Amniotic stem cell (primary cell): ENCODE measurements at places on chromosomes 12 and 14.
A peak's percentile ranks its signal among the peaks of the same experiment; 100 is the strongest.

DNA sequence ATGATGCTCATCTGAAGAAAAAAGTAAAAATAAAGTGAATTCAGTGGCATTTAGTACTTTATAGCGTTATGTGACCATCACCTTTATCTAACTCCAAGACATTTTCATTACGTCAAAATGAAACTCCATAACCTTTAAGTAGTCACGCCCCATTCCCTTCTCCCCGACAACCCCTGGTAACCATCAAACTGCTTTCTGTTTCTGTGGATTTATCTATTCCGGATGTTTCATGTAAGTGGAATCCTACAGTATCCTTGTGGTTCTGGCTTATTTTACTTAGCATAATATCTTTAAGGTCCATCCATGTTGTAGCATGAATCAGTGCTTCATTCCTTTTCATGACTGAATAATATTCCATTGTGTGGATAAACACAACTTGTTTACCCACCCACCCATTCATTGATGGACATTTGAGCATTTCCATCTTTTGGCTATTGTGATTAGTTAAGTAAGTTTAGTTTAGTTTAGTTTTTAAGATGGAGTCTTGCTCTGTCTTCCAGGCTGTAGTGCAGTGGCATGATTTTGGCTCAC is 18.5 kb upstream of the MAP1LC3B2 start:
- DNase-seq = no peak

- no peak for DNase-seq
Measured at GRCh38 chr12:131151558-131152345, 198.0 kb downstream of the ADGRD1 start.

GRCh38 chr14:65137648-65138307 is 35.5 kb upstream of the MAX start:
- DNase-seq = no peak

GRCh38 chr14:90740081-90740480 is 76.1 kb downstream of the TTC7B start:
- no peak for DNase-seq

DNA sequence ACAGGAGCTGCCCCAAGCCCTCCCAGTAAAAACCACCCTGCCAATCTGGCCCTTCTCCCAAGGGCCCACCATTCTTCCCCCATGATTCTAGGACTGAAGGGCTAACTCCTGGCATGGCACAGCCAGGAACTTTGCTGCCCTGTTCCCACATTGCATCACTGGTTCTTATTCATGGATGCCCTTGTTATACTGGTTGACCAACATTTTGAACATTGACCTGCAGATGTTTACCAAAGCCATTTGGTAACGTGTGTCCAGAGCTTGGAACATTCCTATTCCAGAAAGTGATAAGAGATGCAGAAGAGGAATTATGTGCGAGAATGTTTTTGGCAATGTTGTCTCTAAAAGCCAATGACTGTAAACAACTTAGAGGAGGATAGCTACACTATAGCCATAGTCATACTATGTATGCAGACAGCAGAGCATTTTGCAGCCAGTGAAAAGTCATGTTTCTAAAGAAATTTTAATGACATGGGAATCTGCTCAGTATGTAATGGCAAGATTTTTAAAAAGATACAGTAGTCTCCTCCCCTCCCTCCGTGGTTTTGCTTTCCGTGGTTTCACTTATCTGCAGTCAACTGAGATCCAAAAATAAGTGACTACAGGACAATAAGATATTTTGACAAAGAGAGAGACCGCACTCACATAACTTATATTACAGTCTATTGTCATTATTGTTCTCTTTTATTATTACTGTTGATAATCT is 108.8 kb downstream of the DAAM1 start:
- no peak for DNase-seq

DNA sequence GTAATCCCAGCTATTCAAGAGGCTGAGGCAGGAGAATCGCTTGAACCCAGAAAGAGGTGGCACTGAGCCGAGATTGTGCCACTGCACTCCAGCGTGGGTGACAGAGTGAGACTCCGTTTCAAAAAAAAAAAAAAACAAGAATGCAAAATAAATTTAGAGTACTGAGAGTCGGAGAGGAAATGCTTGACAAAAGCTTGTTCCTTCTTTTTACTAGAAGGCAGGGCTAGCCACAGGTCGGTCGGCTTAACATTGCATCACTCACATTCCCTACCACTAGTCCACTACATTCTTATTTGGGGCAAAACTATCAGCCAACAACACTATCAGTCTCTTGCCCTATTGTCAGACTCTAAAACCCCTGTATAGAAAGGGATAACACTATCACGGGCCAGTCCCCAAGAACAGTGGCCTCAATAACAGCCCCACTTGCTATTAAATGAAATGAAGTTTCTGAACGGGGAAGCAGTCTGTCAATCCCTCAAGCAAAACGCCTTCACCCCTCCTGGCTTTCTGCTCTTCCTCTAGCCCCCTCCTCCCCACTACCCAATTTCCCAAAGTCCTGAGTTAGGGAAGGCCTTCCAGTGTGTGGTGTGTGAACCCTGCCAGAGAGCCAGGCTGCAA is 1.0 kb downstream of the RNF41 start:
- DNase-seq = no peak

DNA sequence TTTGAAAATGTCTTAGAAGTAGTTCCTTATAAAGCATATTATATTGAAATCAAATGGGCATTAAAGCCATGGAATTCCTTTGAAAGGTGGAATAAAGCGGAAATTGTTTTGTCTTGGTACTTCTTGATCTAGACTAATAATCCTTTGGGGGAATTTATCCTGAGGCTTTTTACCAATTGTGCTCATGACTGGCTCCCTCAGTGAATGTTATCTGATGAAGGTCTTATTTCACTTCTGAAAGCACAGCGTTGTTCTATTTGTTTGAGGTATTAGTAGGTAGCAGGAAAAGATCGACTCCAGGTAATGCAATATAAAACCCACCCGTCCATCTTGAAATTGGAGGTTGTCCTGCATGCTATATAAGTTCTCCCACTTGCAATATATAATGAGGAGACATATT is 64.8 kb downstream of the PPFIBP1 start:
- DNase-seq = no peak

GRCh38 chr14:67571275-67571990 is 28.6 kb downstream of the PIGH start:
- DNase-seq = peak; percentile 14

DNA sequence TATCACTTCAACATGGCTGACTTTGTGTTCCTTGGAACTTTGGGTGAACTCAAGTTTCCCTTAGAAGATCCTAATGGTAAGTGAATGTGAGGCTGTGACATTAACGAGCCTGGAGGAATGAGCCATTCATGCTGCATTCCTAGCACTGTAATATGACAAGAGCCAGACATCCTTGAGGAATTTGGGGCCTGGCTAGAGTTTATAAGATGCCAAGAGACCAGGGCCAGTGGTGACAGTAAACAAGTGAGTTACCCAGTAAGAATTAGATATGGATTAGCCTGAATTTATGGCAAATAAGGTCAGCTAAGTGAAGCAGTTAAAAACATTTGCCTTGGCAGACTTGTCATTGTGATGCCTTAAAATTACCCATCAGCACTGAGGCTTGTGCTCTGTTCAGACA is 232.4 kb downstream of the AKAP6 start:
- DNase-seq = peak; percentile 25

- no peak for DNase-seq
Measured at GRCh38 chr12:92193063-92193462, 47.4 kb upstream of the BTG1 start.

GRCh38 chr12:66960704-66961690 is 282.1 kb upstream of the GRIP1 start:
- no peak for DNase-seq

DNA sequence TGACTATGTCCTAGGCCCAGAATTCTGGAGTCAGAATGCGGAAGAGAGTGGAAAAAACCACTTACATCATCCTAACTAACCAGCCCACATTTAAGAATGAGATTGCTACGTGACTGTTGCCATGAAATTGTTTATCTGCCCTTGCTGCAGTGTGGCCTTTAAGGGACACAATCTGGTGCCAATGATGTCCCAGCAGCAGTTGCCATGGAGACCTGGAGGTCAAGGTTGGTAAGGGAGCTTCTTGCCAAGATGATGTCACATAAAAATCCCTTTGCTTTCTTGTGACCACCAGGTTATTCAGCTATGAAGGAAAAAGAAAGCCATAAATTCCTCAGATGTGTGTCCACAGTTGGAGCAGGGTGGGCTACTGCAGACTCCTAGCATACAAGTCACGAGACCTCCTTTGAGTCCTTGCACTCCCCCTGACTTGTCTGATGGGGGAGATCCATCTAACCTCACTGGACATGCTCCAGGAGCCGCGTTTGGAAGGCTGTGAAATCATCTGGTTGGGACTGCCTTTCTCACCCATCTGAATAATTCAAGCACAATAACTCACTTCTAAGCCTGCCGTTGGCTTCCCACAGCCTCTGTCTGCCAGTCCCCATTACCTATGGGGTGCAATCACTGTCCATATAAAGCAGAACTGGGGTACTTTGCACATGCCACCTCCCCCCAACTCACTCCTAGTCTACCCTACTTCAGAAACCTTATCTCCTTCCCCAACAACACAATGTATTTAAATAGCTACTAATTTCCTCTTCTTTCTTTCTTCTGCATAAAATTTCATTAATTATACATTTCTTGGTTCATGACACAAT is 165.6 kb downstream of the ZFP36L1 start:
- no peak for DNase-seq

DNA sequence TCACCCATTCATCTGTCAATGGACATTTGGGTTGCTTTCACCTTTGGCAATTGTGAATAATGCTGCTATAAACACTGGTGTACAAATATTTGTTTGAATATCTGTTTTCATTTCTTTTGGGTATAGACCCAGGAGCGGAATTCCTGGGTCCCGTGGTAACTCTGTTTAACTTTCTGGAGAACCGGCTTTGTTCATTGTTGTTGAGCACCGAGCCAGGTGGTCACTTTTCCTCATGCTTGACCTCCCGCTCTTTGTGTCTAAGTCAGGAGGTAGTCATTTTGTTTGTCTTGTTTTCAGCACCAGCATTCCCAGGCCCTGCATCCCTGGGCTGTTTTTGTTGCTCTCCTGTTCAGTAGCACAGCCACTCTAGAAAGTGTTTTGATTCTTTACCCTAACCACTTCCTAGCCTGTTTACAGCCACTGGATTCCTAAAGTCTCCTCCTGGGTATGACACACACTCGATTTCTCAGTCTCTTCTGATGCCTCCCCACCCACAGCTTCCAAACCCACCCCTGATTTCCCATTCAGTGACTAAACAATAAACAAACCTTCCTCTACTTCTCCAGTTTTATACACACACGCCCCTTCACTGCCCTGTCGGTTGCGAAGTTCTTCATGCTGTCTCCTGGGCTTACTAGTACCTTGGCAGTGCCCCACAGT is 37.9 kb downstream of the B4GALNT3 start:
- DNase-seq = no peak

- DNase-seq = no peak
Measured at GRCh38 chr12:101997102-101997501, 64.7 kb downstream of the WASHC3 start.

GRCh38 chr14:80695869-80696268 is 245.7 kb downstream of the CEP128 start:
- DNase-seq = no peak

GRCh38 chr12:113413488-113413939 is 8.7 kb upstream of the SDSL start:
- DNase-seq = no peak

DNA sequence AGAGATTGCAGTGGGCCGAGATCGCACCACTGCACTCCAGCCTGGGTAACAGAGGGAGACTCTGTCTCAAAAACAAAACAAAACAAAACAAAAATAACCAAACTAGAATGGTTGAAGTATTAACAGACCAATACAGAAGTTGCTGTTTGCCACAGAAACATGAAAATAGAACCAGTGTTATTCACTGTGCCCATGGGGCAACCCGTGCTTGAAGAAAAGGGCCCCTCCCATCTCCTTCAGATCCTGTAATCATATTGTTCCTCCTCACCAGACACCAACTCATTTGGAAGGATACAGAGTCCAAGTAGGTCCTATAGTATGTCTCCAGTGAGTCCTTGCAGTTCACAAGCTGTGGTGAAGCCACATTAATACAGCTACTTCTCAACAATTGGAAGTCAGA is 30.9 kb downstream of the SLC35F4 start:
- no peak for DNase-seq

DNA sequence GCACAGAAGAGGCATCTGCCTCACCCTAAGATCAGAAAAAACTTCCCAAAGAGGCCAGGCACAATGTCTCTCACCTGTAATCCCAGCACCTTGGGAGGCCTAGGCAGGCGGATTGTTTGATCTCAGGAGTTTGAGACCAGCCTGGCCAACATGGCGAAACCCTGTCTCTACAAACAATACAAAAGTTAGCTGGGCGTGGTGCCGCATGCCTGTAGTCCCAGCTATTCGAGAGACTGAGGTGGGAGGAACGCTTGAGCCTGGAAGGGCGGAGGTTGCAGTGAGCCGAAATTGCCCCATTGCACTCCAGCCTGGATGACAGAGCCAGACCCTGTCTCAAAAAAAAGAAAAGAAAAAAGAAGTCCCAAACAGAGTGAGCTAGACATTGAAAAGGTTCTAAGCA is 4.5 kb downstream of the ZBTB1 start:
- DNase-seq = no peak

GRCh38 chr12:38875586-38876228 is 29.7 kb downstream of the CPNE8 start:
- DNase-seq = no peak

GRCh38 chr14:72961579-72962335 is 35.5 kb downstream of the DCAF4 start:
- DNase-seq = no peak

- DNase-seq = no peak
Measured at GRCh38 chr14:53167602-53168328, 14.6 kb upstream of the DDHD1 start.

DNA sequence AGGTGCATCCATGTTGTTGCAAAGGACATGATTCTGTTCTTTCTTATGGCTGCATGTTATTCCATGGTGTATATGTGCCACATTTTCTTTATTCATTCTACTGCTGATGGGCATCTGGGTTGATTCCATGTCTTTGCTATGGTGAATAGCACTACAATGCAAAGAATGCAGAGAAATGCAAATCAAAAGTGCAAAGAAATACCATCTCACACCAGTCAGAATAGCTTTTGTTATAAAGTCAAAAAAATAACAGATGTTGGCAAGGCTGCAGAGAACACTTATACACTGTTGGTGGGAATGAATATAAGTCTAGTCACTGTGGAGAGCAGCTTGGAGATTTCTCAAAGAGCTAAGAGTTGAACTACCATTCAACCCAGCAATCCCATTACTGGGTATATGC is 99.2 kb downstream of the DHRS2 start:
- no peak for DNase-seq

DNA sequence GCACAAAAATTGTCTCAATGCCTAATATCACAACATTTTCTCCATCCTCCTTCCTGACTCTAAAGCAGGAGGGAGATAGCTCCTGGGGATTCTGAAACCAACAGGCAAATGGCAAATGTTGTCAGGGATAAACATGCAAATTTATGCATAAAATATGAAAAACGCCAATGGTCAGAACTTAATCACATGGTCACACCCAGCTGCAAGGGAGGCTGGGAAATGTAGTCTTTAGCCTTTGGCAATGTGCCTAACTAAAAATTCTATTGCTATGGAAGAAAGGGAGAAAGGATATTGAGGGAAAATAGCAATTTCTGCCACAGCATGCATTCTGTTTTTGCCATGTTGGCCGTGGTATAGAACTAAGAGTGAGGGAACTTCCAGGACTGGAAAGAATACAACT is 11.7 kb upstream of the OASL start:
- no peak for DNase-seq
